Activated T-helper 1 cell treated with Interleukin-2 at 50 U/mL for 16 hours (primary cell): ENCODE measurements at places on chromosomes 1 and 21.

GRCh38 chr1:46812065-46812963, 13.5 kb downstream of the CYP4B1 start:
- DNase-seq, result no peak

GRCh38 chr1:146012703-146013558, 8.6 kb downstream of the HJV start:
- no peak for DNase-seq

GRCh38 chr1:91308544-91308943, 96.1 kb downstream of the HFM1 start:
- DNase-seq, result no peak

DNA sequence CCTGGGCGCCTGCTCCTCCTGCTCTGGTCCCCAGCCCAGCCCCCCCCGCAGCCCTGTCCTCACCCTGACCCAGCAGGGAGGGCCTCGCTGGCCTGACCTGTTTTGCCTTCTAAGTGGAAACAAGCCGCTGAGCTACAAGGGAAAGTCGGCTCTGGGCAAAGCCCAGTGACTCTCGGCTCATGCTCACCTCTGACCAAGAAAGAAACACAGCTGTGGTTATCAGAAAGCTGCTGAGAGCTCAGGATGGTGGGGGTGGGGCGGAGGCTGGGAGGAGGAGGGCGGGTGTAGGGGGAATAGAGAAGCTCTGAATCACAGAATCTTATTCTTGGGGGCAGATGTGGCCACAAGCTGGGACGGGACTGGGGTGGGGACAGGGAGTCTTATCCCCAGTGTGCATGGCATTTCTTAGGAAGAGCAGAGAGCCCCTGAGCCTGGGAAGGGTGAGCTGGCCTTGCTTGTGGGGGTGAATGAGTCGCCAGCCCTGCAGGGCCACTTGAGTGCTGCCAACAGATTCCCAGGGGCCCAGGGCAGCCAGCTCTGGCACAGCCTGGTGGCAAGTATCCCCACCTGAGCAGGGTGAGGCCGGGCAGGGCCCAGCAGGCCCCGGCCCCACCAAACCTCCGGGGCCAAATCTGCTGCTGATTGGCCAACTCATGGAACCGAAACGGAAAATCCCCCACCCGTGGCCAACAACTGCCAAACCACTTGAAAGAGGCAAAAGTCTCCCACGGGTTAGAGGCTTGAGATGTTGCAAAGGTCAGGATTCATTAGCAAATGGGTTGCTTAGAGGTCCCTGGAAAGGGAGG, 120.6 kb downstream of the SPSB1 start:
- DNase-seq, result no peak

GRCh38 chr1:218298398-218298797, 13.3 kb downstream of the RRP15 start:
- DNase-seq, result no peak

DNA sequence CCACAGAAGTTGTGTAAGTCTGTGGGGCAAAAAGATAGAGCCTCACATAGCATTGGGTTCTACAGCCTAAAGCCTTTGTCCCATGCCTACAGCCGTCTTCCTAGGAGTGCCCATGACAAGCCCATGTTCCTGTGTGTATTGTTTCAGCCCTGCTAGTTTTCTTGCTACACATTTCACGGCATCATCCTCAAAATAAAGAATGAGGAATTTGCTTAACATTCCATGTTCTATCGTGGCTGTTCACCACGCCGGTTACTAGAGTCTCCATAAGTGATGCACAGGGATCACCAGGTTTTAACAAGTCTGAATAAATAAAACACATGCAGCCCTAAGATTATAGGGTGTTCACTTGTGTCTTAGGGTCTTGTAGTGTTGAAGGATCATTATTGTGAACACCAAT, 87.4 kb upstream of the NGF start:
- no peak for DNase-seq

DNA sequence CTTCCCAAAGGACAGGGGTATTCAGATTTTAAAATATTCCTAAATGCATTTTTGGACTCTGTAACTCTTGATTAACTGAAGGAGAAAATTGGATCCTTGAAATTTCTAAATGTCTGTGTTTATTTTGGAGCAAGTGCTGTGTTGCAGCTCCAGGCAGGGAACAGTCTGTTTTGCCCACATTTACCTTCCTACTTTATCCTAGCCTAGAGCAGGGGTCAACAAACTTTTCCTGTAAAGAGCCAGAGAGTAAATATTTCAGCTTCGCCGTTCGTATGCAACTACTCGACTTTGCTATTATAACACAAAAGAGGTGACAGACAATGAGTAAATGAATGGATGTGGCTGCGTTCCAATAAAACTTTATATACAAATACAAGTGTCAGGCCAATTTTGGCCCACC, 402.2 kb downstream of the GPATCH2 start:
- no peak for DNase-seq

- no peak for DNase-seq
These were observed 221.3 kb upstream of the DMRTA2 start for GRCh38 chr1:50644447-50645105.

GRCh38 chr1:202154766-202155477, 5.5 kb downstream of the PTPN7 start:
- peak; percentile 33 for DNase-seq

GRCh38 chr1:173823781-173824314, 625 bp upstream of the DARS2 start:
- DNase-seq, result no peak

DNA sequence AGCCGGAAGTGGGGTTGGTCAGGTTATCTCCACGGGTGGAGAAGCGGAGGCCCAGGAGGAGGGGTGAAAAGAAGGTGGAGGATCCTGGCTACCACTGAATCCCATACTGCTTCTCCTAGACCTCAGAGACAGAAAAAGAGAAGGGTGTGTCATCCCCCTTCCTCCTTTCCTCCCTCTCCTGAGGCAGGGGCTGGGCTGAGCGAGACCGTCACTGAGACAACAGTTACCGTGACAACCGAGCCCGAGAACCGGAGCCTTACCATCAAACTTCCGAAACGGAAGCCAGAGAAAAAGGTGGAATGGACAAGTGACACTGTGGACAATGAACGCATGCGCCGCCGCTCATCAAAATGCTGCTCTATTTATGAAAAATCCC, 42.1 kb upstream of the NBPF3 start:
- DNase-seq, result no peak

DNA sequence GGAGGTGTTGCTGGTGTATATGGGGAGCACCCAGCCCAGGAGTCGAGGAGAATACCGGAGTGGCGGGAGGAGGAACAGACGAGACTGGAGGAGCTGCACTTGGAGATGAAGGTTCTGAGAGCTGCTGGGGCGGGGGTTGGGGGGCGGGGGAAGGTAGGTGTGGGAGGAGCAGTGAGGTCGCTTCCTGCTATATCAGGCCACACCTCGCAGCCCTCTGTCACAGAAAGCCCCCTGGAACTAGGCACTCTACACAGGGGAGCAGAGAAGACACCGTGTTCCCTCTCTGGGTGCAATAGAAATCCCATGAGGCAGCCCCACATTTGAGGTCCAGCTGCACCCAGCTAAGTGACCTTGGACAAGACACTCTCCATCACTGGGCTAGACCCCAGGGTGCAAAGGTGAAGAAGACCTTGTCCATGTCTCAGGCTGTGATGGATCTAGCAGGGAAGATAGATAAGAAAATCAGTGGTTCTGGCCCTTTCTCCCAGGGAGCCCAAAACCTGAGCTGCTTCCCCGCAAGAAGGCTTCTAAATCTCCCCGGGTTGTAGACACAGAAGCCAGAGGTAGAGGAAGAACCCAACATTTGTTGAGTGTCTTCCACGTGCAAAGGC, 155.8 kb upstream of the EDN2 start:
- DNase-seq, result no peak

GRCh38 chr1:217983051-217983375, 302.1 kb upstream of the RRP15 start:
- no peak for DNase-seq

DNA sequence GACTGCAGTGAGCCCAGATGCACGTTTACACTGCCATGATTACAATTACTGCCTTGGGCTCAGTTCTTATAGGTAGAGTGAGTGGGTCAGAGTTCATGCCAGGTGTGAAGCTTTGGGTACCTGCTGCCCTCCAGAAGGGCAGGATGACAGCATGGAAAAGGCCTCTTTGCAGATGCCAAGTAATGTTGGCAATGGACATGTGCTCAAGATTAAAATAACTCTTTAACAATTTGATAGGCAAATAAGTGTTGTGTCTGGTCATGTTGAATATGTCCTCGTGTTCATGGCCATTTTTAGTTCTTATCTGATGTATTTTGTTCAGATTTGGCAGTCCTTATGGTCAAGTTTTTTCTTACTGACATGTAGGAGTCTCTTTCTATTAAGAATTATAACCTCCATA, 34.8 kb downstream of the S100B start:
- DNase-seq, result no peak

DNA sequence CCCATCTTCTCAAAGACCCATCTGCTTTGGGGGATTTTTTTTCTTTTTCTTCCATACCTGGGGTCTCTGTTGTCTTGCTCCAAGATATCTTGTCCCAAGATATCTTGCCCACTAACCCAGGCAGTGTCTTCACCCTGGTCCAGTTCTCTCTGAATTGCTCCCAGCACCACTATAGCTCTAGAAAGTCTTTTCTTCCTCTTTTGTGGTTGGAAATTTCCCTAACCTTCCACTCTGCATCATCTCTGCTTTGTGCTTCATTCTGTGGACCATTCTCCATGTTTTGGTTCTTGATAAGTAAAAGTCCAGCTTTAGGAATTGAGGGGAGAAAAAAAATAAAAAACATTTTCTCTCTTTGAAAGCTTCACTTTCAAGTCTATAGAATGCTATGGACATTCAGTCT, 20.9 kb downstream of the STYXL2 start:
- DNase-seq, result no peak

DNA sequence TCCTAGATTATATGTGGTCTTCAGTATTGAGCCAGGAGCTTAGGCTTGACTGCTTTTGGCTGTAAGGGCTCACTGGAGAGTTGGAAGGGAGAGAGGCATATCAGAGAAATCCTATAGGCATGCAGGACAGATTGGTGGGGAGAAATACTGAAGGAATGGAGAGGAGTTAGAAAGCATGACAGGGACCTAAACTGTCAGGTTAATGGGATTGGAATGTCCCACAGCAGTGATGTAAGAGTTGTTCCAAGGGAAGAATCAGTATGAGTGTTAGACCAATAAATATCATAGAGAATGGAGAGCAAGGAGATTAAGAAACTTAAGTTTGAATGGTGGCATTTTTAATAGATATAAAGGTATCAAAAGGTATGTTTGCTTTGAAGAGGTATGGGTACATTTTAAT, 39.7 kb downstream of the SLC35A3 start:
- no peak for DNase-seq

DNA sequence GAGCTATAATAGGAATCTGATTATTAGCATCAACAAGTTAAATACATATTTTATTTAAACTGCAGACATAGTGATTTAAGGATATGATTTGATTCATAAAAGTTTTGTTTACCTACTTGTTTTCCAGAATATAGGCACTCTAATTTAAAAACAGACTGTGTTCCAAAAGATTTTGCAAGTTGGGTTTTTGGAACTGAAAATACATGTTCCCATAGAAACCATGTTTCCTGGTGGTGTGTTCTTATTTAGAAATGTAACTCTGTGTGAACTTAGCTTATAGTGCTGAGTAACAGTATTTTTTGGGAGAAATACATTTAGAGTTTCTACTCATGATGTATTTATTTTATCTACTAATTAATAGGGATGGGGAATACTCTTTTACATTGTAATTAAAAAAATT, 21.8 kb downstream of the USP25 start:
- DNase-seq, result no peak

DNA sequence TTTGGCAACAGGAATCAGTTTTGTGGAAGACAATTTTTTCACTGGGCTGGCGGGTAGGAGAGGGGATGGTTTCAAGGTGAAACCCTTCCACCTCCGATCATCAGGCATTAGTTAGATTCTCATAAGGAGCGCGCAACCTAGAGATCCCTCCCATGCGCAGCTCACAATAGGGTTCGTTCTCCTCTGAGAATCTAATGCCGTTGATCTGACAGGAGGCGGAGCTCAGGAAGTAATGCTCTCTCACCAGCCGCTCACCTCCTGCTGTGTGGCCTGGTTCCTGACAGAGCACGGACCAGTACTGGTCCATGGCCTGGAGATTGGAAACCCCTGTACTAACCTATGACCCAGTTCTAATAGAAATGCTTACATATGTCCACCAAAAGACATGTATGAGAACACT, 96.6 kb upstream of the KIAA1614 start:
- DNase-seq, result no peak

- no peak for DNase-seq
These were observed 34.0 kb downstream of the ST6GALNAC5 start for GRCh38 chr1:76901158-76901767.

- no peak for DNase-seq
These were observed 20.0 kb downstream of the S100A6 start for GRCh38 chr1:153515504-153516394.

DNA sequence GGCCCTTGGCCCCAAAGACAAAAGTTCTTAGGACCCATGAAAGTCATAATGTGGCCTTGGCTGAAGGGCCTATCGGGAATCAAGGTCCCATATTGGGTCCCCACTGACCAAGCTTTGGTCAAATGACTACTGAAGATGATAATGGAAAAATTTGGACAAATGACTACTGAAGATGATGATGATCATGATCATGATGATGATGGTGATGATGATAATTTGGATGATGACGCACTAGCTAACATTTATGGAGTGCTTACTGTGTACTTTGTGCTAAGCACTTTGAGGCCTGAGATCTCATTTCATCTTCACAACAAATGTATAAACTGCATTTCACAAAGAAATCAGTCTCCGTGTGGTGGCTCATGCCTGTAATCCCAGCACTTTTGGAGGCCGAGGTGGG, 39.4 kb downstream of the EIF2D start:
- no peak for DNase-seq

DNA sequence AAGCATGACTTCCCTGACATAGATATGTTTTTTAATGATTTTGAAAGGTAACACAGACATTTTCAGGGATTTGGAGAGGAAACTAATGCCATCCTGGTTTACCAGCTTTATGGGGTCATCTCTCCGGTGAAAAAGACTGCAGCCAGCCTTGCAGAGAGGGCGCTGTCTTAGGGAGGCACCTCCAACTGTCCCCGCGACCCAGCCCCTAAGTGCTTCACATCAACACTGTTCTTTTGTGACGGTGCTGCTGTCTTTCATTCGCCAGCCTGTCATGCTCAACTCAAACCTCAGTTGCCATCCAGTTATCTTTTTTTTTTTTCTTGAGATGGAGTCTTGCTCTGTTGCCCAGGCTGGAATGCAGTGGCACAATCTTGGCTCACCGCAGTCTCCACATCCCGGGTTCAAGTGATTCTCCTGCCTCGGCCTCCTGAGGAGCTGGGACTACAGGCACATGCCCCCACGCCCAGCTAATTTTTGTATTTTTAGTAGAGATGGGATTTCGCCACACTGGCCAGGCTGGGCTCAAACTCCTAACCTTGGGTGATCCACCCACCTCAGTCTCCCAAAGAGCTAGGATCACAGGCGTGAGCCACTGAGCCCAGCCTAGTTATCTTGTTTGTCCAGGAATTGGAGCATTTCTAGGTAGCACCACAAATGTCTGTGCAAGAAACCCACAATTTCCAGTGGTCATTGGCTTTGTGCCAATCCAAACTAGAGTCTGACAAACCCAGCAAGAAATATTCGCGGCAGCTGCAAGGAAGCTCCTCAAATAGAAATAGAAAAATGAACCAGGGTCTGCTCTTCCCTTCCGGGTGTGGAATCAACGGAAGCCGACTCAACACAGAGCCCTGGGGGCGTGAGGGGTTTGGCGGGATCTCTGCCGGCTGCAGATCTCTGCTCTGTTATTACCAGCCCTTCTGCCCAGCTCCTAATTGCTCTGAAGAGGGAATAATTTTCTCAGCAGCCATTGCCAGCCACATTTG, 24.2 kb downstream of the PDE9A start:
- no peak for DNase-seq
